ENCODE measurements at places on chromosomes 2 and 18.

DNA sequence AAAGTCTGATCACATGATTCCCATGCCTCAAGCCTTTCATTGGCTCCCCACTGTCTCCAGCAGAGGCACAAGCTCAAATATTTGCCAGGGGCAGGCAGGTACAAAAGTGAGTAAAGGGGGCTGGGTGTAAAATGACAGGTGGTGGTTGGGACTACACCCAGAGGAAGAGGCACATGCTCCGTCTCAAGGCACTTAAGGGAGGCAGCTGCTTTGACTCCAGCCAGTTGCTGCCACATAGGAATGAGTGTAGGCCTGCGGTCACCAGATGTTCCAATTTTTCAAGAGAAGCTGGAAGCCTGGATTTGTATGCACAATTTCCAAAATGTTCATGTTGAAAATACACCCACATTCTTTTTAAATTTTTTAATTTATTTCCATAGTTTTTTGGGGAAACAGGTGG lies 164.4 kb downstream of the UPP2 start:
- no peak for DNase-seq

DNA sequence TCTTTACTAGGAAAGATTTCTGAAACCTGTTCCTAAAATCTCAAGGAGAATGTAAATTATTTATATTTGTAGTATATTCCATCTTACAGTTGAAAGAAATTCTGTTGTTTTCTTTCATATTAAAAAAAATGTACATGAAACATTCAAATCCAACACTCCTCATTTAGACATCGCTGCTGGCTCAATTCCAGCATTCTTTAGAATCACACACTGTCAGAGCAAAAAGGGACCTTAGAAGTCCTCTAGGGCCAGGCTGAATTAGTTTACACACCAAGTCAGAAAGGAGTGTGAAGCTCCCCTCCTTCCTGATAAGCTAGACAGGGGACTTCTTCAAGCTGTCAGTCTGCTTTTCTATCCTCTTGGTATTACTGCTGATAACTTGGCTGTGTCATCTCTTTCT lies 158.6 kb upstream of the LTBP1 start:
- no peak for DNase-seq

GRCh38 chr2:6031200-6031867 lies 339.1 kb downstream of the SOX11 start:
- no peak for DNase-seq

GRCh38 chr2:152071518-152071917 lies 27.3 kb downstream of the CACNB4 start:
- no peak for DNase-seq

GRCh38 chr2:203876328-203876727 lies 8.8 kb downstream of the CTLA4 start:
- no peak for DNase-seq

GRCh38 chr2:26299471-26300101 lies 46.4 kb upstream of the SELENOI start:
- no peak for DNase-seq

- no peak for DNase-seq
Observed at GRCh38 chr2:69837533-69837932, 8.1 kb downstream of the GMCL1 start.
